ENCODE measurements at places on chromosomes 12 and 14.

DNA sequence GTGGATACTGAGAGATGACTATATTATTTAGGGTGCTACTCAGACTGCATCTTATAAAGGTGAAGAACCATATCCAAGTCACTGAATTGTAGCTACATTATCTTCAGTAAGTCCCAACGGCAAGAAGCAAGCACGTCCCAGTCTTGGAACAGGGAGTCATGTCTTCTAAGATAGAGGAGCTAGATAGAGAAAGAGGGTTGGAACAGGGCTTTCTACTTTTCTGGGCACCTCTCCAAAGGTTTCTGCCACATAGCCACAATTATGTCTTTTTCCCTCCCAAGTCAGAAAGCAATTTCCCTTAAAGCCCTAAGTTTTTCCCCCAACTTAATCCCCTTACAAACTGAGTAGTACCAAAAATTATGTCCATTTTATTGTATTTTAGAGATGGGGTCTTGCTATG is 22.4 kb downstream of the MAPK1IP1L start:
- DNase-seq, result no peak

DNA sequence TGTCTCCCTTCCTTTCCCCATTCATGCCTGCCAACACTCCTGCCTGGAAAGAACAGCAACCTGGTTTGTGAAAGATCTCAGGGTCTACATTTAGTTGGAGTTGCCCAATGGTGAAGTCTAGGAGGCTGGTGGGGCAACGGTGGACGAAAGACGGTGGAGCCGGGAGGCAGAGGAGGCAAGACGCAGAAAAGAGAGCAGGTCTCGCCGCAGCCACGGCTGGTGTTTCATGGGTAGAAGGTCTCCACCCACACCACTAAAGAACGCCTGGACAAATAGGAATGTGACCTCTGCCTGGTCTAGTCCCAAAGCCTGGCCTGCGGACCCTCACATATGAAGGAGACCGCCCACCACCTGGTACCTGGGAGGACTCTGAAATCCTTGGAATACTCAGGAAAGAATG is 185.6 kb downstream of the ALG10 start:
- no peak for DNase-seq

DNA sequence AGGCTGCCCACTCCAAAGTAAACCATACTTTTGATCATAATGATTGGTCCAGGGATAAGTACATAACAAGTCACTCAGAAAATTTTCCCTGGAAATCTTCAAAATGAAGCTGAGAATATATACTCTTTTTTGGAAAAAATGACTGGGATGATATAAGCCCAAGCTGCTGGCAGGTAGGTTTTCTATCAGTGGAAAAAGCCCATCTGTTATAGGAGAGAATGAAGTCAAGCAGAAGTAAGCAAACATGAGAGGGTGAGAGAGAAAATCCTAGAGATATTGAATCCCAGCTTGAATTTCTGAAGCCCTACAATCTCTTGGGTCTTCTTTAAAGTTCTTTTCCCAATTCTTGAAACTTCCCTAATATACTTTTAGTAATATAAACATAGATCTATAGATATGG is 37.3 kb upstream of the ZDHHC17 start:
- no peak for DNase-seq

GRCh38 chr12:8033153-8034044 is 883 bp downstream of the FOXJ2 start:
- peak; percentile 42 for DNase-seq

DNA sequence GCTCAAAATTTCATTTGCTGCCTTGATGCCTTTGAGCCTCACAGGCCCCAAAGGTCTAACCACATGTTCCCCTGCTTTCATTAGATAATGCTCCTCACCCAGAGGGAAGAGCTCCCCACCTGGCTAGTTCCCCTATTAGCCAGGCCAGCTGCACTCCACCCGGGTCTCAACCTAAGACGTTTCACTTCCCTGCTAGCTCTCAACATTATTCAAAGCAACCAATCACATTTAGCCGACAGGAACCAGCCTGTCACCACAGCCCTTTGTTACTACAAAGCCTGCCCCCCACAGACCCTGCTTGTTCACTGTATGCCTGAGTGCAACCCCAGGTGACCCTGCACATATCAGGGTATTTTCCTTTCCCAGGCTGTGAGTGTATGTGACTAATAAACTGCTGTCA is 78.6 kb downstream of the SLC15A5 start:
- DNase-seq, result no peak

DNA sequence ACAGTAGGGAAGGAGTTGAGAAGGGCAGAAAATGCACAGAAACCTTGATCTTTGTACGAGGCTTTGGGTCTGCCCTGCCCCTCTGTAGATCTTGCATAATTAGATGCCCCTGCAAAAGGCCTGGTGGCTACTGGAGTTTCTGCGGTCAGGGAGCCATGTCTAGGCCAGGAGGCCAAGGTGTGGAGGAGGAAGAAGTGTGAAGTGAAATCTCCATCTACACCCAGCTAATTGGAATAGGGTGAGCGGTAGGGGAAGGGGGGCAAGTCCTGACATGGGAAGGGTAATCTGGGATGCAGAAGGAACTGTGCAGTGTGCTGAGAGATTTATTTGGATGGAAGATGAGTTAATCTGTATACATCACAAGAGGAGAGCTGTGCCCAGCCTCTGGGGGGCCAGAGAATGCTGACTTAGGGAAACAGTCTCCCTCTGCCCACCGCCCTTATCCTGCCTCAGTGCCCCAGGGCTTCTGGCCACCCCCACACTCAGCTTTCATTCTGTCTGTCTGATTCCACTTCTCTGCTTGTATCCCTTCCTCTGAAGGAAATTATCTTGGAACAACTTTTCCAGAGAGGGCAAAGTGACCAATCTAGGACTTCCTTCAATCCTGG is 5.4 kb downstream of the CYP27B1 start:
- no peak for DNase-seq

- no peak for DNase-seq
Observed at GRCh38 chr14:51228890-51229289, 11.2 kb upstream of the TMX1 start.

DNA sequence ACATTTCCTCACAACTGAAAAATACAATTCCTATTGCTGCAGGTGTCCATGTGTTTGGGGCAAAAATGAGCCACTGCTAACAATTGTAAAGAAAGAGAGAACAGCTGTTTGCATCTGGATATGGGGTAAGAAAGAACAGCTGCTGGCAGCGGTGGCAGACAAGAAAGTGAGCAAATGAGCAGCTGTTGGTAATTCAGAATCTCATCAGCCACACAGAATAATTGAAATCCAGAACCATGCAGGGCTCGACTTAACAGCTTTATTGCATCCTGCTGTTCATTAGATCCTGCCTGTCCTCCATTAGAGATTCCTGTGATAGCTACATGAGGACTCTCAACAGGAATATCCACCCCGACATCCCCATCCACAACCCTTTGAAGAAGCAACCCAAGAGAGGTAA is 62.5 kb upstream of the TSPAN8 start:
- DNase-seq, result no peak

GRCh38 chr12:13596714-13597113 is 384.7 kb downstream of the GRIN2B start:
- DNase-seq, result no peak

- DNase-seq, result no peak
Observed at GRCh38 chr12:55978393-55978792, 4.5 kb downstream of the RAB5B start.

GRCh38 chr12:106774808-106775524 is 484 bp downstream of the RIC8B start:
- no peak for DNase-seq

- no peak for DNase-seq
Observed at GRCh38 chr12:114186241-114187002, 219.5 kb downstream of the TBX5 start.

DNA sequence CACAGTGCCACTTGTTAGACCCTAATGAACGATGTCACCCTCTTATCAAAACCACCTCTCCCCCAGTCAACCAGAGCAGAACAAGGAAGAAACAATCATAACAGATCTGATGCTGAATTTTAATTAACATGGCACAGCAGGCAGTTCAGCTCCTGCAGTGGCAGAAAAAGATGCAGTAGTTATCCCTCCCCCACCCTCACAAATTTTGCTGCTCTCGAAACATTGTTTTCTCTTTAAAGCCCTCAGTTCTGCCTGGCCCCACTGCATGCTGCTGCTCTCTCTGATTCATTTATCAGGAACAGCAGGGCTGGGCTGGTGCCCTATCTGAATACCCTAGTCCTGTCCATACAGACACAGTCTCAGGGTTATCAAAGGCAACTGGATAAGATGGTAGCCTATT is 12.2 kb downstream of the CCDC175 start:
- DNase-seq, result no peak

DNA sequence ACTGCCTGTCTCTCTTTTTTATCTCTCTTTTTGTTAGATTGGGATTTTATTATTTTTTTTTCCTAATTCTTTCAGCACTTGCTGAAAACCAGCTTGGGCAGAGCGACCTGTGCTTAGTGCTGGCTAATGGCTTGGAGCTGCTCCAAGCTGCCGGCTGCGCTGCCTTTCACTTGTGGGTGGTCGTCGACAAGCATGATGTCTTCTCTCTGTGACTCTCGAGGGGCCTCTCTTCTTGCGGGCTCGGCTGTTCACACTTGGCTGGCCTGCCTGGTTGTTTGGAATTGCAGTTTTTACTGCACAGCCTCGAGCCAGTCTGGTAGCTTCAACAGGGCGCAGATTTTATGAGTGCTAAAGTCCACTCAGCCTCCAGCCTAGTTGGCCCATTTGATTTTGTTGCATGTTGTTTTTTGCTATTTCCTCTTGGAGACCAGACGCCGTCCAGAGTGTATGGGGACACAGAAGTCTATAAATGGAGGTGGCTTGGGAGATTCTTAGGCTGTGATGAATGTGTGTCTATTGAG is 18.6 kb downstream of the TPCN1 start:
- DNase-seq, result no peak

DNA sequence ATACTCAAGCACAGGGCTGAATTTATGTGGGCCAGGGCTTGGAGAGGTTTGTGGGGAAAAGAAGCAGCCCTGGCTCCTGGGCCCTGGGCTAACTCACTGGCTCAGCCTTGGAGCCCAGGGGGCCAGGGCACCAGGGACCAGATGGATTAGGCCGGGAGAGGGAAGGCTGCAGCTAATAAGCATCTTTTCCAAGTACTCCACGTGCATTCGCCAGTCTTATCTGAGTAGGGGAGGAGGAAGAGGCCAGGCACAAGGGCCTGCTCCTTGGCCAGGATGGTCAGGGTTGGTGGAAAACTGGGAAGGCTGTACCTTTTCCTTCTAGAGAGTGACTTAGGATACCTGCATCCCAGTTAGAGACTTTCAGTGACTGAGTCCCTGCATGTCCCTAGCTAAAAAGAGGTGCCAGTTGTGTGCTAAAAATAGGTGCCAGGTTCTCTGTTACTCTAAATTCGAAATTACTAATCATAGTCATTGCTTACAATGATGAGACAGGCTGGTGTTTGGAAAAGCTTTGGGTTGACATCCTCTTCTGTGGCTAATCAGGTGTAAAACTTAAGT is 1.3 kb downstream of the GLRX5 start:
- DNase-seq, result no peak

DNA sequence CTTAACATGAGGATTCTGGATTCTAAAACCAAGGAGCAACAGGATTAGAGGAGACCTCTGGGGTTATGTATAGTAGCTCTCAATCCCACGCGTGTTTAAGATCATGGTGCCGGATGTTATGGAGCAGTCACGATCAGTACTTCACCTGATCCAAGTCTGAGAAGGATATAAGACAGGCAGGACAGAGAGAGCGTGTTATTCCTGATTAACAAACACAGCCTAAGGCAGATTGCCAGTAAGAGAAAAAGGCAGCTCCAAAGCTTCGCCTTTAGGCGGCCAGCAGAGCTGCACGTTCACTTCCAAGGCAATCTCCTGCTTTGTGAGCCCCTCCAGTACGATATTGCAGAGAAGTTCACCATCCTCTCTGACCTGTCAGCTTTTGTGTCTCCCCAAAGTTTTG is 5.5 kb downstream of the SETD3 start:
- no peak for DNase-seq

DNA sequence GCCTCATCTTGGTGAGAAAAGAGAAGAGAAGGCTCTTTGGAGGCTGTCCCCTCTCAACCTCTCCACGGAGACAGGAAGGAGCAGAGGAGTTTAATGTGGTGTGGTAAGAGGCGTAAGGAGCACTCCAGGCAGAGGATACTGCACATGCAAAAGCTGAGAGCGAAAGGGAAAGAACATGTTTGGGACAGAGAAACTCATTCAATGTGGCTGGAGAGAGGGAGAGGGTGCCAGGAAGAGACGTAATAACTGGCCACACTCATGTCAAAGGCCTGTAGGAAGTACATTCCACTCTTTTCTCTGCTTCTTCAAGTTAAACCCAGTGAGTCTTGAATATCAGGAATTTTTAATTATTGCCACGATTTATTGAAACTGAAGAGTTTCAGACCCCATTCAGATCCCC is 12.0 kb downstream of the VDR start:
- DNase-seq, result no peak

DNA sequence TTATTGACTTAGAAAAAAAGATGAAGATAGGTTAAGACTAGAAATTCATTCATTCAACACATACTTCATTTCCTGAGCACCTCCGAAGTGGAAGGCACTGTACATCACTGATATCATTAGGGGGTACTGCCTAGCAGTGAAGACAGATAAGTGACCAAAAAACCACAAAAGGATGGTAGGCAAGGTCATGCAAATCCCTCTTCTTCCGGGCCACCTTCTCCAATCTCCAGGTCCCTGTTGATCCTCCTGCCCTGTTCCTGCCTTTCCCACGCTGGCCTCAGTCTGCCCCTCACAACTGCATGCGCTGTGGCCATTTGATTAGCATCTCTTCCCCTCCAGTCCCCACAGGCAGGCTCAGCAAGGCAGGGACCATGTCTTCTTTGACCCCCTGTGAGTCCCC is 60.8 kb downstream of the SETD3 start:
- no peak for DNase-seq

DNA sequence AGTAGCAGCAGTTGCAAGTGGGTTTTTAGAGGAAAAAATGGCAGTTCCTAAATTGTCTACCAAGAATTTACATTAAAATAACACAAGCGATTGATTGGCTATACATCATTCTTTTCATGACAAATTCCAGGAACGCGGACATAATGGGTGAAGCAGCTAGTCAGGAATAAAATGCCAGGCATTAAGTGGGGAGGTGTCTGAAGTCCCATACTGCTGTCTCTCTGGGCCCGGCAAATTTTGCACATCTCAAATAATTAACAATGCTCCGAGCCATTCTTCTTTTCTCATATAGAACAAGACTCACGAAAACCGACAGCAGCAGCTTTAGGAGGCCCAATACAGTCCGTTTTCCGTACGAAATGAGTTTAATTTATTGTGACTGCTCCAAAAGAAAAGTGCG is 696 bp downstream of the RPL36AL start:
- no peak for DNase-seq

DNA sequence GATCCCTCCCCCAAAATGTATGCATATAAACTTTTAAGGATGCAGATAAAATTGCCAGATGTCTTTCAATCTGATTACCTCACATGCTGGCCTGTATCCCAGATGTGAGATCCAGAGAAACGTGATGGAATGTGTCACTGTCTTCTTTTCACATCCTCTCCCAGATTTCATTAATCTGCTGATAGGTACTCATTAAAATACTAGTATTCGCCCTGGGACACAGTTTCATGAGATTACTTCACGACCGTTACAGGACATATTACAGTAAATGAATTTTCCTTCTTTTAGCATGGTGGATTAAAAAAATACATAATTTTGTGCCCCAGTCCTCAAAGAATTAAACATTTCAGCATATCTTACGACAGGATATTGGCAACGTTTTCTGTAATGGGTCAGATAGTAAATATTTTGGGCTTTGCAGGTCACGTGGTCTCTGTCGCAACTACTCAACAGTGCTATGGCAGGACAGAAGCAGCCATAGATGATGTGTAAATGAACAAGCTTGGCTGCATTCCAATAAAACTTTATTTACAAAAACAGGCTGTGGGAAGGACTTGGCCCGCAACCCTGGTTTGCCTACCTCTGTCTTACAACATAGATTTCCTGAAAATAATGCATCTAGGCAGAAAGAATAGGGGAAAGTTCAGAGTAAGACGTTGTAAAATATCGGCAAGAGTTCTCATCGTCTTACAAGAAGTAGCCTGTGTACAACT is 156.0 kb upstream of the DIO3 start:
- no peak for DNase-seq
